Activated CD4-positive, alpha-beta memory T cell treated with anti-CD3 and anti-CD28 coated beads for 36 hours (primary cell): ENCODE measurements at places on chromosomes 4 and X. TPM values are rescaled to one million over a fixed set of nuclear protein-coding genes. Genes with fewer than 3 reads are reported as not detected.

DNA sequence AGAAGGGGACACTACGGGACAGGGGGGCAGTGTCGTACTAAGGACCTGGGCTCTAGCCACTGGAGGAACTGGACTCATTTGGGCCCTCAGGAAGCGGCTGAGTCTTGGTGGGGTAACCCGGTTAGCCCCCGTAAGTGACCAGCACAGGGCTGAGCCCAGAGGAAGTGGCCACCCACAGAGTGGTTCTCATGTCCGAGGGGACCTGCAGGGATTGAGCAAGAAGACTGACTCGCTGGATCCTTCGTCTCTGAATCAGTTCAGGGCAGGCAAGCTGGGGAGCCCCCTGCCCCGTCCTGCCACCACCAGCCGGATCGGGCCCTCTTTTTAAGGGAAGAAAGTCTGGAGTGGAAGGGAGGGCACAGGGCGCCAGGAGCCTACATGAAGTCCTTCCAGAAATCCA lies 719 bp upstream of the BGN start:
- peaks cover 2% of the 10 kb centered on the region for H3K4me1 ChIP-seq
- H3K36me3 ChIP-seq: no peaks in the 10 kb centered on the region

GRCh38 chr4:17773135-17773698 lies 8.2 kb downstream of the FAM184B start:
- H3K27me3 ChIP-seq: peaks cover 4% of the 10 kb centered on the region
- no peaks in the 10 kb centered on the region for H3K36me3 ChIP-seq
- no peak for DNase-seq
- no peak overlapping the region for H3K4me3 ChIP-seq
- H3K27ac ChIP-seq: no peak overlapping the region

DNA sequence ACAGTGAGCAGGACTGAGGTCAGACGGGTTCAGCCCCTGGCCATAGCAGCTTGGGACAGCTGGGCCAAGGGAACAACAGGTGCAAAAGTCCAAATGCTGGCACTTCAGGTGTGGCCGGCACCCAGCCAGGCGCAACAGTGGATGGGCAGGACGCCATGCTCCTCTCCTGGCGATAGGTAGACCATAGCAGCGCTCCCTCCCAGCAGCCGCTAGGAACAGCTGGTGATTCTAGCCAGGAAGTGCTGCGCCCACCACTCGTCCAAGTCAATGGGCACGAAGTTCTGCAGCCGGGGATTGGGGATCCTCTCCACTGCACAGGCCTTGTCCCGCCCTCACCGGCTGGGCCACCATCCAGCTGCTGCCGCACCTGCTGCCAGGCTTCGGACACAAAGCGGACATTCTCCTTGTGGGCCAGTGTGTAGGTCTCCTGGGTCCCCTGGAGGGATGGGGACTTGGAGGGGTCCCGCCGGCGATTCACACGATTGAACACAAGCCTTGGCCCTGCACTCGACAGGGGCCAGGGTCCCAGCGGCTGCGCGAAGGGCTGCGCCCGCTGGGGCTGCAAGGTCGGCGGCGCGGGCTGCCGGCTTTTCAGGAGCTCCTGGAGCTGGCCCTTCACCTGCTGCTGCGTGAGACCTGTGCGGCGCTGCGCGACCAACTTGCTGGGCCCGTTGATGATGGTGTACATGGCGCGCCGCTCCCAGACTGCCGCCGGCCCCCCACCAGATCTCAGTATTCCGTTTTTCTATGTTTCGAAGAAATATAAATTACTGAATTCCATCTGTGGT lies 227.5 kb upstream of the STK26 start:
- H3K27me3 ChIP-seq: no peaks in the 10 kb centered on the region
- H3K4me3 ChIP-seq: no peak overlapping the region
- no peaks in the 10 kb centered on the region for H3K4me1 ChIP-seq
- H3K27ac ChIP-seq: no peak overlapping the region
- H3K36me3 ChIP-seq: peaks cover 20% of the 10 kb centered on the region

GRCh38 chr4:68373513-68373912 lies 23.6 kb upstream of the YTHDC1 start:
- H3K36me3 ChIP-seq: no peaks in the 10 kb centered on the region
- H3K27me3 ChIP-seq: no peaks in the 10 kb centered on the region
- no peak overlapping the region for H3K27ac ChIP-seq
- H3K4me3 ChIP-seq: peak overlapping the region; percentile 52
- DNase-seq: peak; percentile 74

- H3K27me3 ChIP-seq: peaks cover 6% of the 10 kb centered on the region
- no peak for DNase-seq
- no peak overlapping the region for H3K4me3 ChIP-seq
- H3K4me1 ChIP-seq: no peaks in the 10 kb centered on the region
Measured at GRCh38 chr4:185787926-185788679, 23.9 kb downstream of the SORBS2 start.

- no peaks in the 10 kb centered on the region for H3K27me3 ChIP-seq
- no peaks in the 10 kb centered on the region for H3K4me1 ChIP-seq
- DNase-seq: no peak
- H3K27ac ChIP-seq: no peak overlapping the region
Measured at GRCh38 chrX:36241397-36241796, 321.9 kb downstream of the CFAP47 start.

DNA sequence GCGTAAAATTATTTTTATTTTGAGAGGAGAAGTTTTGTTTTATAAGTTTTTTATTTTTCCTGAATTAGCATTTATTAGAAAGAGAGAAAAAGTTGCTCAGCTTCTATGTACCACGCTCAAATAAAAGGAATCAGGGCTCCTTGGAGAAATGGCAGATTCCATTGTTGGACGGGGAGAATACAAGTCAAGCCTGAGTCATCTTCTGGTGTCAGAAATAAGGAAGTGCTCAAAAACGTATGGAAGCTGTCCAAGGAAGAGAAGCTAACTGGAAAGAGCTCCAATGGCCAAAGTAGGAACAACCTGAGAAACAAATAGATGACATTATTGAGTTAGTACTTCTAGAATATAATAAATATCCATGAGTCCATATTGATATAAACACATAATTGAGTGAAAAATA lies 89.3 kb upstream of the NEIL3 start:
- H3K27ac ChIP-seq: no peak overlapping the region
- H3K4me1 ChIP-seq: no peaks in the 10 kb centered on the region
- peaks cover 3% of the 10 kb centered on the region for H3K27me3 ChIP-seq
- no peak overlapping the region for H3K4me3 ChIP-seq
- no peak for DNase-seq

GRCh38 chr4:53479736-53480525 lies 102.5 kb downstream of the FIP1L1 start:
- H3K27me3 ChIP-seq: peaks cover 18% of the 10 kb centered on the region
- no peak for DNase-seq
- no peaks in the 10 kb centered on the region for H3K36me3 ChIP-seq
- H3K4me1 ChIP-seq: no peaks in the 10 kb centered on the region
- no peak overlapping the region for H3K4me3 ChIP-seq
- no peak overlapping the region for H3K27ac ChIP-seq

GRCh38 chrX:101564651-101565050 lies 14.3 kb downstream of the ARMCX1 start:
- H3K36me3 ChIP-seq: no peaks in the 10 kb centered on the region
- H3K4me3 ChIP-seq: no peak overlapping the region
- H3K27me3 ChIP-seq: peaks cover 2% of the 10 kb centered on the region
- DNase-seq: no peak
- H3K27ac ChIP-seq: no peak overlapping the region
- no peaks in the 10 kb centered on the region for H3K4me1 ChIP-seq

DNA sequence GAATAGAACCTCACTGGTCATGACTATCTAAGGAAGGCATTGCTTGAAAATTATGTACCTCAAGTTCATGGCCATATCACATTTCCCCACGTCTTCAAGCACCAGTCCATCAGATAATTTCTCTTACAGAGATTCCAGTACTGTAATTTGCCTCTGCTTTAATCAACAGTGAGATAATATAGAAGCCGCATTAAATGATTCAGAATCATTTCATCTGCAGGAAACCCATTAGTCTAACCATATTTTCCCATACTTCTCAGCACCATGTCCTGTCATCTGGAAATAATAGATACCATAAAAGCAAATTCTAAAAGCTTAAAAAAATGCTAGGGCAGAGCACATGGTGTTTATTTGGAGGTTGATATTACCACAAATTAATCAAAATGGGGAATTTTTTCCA lies 310.3 kb upstream of the SLIT2 start:
- H3K36me3 ChIP-seq: no peaks in the 10 kb centered on the region
- H3K27ac ChIP-seq: no peak overlapping the region
- H3K4me3 ChIP-seq: no peak overlapping the region
- no peaks in the 10 kb centered on the region for H3K4me1 ChIP-seq
- DNase-seq: no peak

DNA sequence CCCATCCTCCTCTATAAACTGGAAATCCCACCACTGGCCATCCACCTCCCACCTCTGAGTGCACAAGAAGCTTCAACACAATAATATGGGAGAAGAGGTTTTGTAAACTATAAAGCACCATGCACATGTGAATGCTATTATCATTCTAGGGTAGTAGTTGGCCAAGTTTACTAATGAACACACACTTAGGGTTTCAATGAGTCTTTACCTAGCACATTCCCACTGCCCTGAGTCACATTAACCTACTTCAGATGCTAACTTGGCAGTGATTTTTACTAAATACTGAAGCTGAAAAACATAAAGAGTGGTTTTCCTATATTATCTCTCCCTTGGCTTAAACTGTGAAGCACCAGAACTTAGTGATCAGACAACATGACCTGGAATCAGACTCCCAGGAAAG lies 93.9 kb downstream of the SH3KBP1 start:
- H3K27me3 ChIP-seq: no peaks in the 10 kb centered on the region
- H3K4me1 ChIP-seq: peaks cover 66% of the 10 kb centered on the region
- no peak for DNase-seq
- peak overlapping the region; percentile 73 for H3K27ac ChIP-seq
- peaks cover 9% of the 10 kb centered on the region for H3K36me3 ChIP-seq

GRCh38 chr4:163681208-163681821 lies 186.8 kb downstream of the TMA16 start:
- no peaks in the 10 kb centered on the region for H3K27me3 ChIP-seq
- no peaks in the 10 kb centered on the region for H3K36me3 ChIP-seq
- H3K4me1 ChIP-seq: no peaks in the 10 kb centered on the region

LONRF3 gene
- 4.3 TPM for total RNA-seq

DUSP9 gene
- total RNA-seq: 0.12 TPM

GRCh38 chr4:23759066-23759465 lies 130.8 kb downstream of the PPARGC1A start:
- H3K4me3 ChIP-seq: no peak overlapping the region
- H3K4me1 ChIP-seq: no peaks in the 10 kb centered on the region
- no peak for DNase-seq

GRCh38 chrX:22603060-22603459 lies 330.3 kb downstream of the CBLL2 start:
- DNase-seq: no peak
- H3K36me3 ChIP-seq: no peaks in the 10 kb centered on the region
- no peak overlapping the region for H3K4me3 ChIP-seq
- no peaks in the 10 kb centered on the region for H3K27me3 ChIP-seq
- H3K4me1 ChIP-seq: no peaks in the 10 kb centered on the region

DNA sequence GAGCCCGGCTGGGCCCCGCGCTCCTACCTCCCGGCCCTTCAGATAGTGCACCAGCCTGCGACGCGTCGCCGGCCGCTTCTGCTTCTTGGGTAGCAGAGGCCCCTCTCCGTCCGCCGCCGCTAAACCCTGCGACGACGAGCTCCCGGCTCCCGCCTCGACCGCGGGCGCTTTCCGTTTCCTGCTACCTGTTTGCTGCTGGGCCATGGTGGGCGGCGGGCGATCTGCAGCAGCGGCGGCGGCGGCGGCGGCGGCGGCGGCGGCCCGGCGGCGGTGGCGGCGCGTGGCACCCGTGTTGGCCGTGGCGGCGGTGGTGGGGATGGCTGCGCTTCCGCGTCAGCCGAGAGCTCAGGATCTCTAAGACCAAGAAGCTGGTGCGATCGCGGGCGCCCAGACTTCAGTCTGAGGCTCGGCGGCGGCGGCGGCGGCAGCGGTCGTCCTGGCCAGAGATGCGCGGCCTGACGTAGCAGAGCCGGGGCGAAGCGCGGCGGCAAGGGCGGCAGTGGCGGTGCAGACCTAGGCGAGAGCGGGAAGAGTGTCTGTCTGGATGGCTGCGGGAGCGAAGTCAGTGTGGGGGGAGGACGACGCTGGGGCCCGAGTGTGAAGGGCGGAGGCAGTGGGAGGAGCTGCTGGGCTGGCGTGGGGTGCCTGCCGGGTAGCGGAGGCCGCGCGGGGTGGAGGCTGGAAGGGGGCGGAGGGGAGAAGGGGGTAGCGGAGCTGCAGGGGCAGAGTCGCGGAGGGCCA lies at the start of gene DCAF12L2:
Gene DCAF12L2, minus strand, starts transcription at position 569 of the 741 bp plus-strand sequence. Its CDS starts 365 bp downstream, at position 204.
- no peaks in the 10 kb centered on the region for H3K36me3 ChIP-seq
- H3K27me3 ChIP-seq: peaks cover 2% of the 10 kb centered on the region
- H3K27ac ChIP-seq: no peak within 1 kb of the TSS

SMIM10 gene
- 0.19 TPM for total RNA-seq

- no peak for DNase-seq
- H3K27ac ChIP-seq: no peak overlapping the region
- H3K36me3 ChIP-seq: no peaks in the 10 kb centered on the region
- no peaks in the 10 kb centered on the region for H3K27me3 ChIP-seq
- H3K4me1 ChIP-seq: no peaks in the 10 kb centered on the region
- H3K4me3 ChIP-seq: no peak overlapping the region
Measured at GRCh38 chr4:125200556-125200955, 114.2 kb upstream of the FAT4 start.

- H3K27me3 ChIP-seq: no peaks in the 10 kb centered on the region
- no peak overlapping the region for H3K4me3 ChIP-seq
Measured at GRCh38 chr4:6878451-6879059, 31.1 kb upstream of the TBC1D14 start.

DNA sequence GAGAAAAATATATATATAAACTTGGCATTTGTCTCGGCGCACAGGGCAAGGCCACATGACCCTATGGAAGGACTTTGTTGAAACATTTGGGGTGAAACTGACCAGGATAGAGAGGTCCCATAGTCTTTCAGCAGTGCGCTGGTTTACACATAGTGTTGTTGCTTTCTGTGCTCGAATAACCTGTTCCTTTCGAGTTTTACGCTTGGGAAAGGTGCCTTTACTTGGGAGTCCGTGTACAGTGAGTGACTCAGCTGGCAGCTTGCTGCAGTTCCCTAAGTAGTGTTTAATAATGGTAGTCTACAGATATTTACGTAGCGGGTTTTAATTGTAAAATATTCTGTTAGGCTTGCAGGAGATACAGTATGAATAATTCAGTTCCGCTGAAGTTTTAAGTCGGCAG lies 578 bp downstream of the APOOL start:
- peak overlapping the region; percentile 78 for H3K4me3 ChIP-seq
- DNase-seq: no peak
- no peaks in the 10 kb centered on the region for H3K27me3 ChIP-seq
- no peak overlapping the region for H3K27ac ChIP-seq
- no peaks in the 10 kb centered on the region for H3K36me3 ChIP-seq

DNA sequence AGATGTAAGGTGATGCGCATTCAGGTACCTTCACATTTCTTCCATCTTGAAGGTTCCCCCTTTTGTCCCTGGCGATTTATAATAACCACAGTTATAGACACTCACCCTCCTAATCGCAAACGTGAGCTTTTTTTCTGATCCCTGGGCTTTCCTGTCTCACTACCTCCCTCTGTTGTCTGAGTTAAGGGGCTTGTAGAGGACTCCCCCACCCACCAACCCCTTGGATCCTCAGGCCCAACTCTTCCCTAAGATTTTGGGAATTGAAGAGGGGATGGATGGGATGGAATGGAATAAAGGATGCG lies 1.4 kb downstream of the CNKSR2 start:
- no peaks in the 10 kb centered on the region for H3K36me3 ChIP-seq
- H3K4me1 ChIP-seq: peaks cover 29% of the 10 kb centered on the region
- no peak overlapping the region for H3K27ac ChIP-seq
- H3K4me3 ChIP-seq: peak overlapping the region; percentile 84
- no peak for DNase-seq

SLC16A2 gene
- 1.2 TPM for total RNA-seq
